HTR-8/SVneo (cell line): ENCODE measurements at places on chromosomes 3 and 15.

DNA sequence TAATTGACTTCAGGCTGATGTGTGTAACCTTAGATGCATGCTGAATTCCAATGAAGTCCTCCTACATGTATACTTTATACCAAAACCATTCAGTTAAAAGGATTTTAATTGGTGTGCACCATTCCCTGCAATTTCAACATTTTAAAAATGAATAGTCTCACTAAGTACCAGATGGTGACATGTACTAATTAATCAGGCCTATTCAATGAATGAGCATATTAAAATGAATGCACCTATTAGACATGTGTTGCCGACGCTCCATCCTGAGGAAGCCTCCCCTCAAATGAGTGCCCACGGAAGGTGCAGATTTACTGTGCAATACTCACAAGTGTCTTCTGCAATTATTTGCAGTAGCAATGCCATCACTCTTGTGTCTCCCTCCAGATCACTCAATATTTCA, 124.7 kb upstream of the TSPAN3 start:
- no peak for DNase-seq

- DNase-seq, result no peak
These were observed 60.8 kb downstream of the GREM1 start for GRCh38 chr15:32778391-32779176.

DNA sequence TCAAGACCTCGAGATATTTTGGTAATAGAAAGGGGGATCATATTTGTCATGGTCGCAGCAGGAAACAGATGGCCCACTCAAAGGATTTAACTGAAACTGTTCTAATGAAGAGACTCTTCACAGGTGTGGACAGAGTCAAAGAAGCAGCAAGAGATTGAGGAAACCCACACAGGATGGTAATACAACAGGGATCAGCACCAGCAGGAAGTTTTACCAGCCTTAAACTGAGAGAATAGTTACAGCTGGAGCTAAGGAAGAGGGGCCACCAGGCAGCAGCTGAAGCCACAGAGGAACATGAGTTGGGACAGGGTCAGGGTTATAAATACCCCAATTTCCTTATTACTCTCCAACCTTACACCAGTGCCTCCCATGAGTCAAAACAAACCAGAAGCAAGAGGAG, 131.8 kb upstream of the UBE2E2 start:
- DNase-seq, result no peak

DNA sequence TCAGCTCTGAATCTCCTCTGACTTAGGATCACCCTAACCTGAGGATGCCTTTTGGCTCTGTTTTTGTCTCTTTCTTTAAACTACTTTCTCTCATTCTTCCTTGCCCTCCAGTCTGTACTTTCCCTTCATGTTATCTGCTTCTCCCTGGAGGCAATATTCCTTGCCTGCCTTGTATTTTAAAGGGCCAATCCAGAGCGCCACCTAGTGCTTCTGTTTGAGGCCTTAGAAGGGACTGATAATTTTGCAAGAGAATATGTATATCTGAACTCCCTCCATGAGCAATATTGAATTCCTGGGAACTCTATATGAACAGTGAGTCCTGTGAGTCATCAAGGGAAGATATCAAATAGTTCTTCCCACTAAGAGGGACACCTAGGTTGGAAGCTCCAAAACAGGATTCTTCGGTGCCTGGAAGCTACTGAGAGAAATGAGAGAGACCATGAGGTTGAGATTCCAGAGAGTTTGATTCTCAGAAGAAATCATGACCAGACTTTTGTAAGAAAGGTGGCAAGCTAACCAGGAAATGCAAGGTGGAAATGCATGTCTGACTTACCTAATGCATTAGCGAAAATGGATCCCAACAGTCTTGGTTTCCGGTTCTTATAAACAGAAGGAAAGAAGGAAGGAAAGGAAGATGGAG, 203.8 kb upstream of the CD96 start:
- DNase-seq, result peak; percentile 47

GRCh38 chr3:24764236-24764915, 269.7 kb upstream of the THRB start:
- no peak for DNase-seq

DNA sequence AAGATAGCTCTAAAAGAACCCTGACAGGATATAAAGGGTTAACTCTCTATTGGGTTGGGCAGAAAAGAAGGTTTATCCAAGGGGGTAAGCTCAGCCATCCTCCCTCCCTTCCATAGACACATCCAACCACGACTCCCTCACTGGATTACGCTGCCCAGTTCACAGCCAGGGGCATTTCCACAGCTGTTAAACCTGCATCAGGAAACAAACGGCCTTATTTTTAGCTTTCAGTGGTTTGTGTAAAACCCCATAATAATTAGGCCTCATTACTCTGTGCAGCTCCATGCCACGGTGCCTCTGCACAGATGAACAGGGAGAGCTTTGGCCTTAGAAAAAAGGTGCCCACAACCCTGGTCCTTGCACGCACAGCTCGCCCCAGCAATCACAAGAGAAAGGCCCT, 110.6 kb downstream of the GABRB3 start:
- no peak for DNase-seq

DNA sequence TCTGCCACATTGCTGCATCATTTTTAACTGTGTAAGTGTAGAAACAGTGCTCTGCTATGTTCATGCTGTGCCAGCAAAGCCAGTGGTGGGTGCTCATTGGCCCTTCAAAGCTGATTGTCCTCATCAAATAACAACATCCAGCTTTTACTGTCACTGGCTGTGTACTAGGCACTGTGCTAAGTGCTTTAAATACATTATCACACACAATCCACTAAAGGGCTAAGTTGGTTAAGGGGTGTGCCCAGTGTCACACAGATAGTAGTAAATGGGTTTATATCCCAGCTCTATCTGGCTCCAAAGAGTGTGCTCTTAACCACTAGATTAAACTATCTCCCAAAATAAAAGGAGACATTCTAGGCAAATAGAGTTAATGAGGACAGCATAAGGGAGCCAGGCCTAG, 7.7 kb downstream of the TUBGCP4 start:
- no peak for DNase-seq

GRCh38 chr3:81666502-81667121, 94.8 kb downstream of the GBE1 start:
- DNase-seq, result peak; percentile 14

DNA sequence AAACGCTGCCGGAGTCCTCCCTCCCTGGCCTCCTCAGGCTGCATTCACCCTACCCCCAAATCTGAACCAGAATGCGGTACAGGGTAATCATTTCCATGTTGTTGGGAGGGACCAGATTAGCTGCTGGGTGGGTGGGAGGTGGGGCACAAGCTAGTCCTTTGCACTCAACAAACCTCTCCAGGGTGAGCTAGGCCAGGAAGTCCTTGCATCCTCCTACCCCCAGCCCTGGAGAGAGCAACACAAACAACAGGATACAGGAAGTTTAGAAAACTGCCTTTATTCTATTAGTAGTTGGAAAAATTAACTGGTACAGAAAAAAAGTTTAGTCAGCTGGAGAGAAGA, 702 bp upstream of the GPX1 start:
- no peak for DNase-seq

GRCh38 chr3:37392957-37393356, 218.6 kb upstream of the LRRFIP2 start:
- DNase-seq, result no peak

DNA sequence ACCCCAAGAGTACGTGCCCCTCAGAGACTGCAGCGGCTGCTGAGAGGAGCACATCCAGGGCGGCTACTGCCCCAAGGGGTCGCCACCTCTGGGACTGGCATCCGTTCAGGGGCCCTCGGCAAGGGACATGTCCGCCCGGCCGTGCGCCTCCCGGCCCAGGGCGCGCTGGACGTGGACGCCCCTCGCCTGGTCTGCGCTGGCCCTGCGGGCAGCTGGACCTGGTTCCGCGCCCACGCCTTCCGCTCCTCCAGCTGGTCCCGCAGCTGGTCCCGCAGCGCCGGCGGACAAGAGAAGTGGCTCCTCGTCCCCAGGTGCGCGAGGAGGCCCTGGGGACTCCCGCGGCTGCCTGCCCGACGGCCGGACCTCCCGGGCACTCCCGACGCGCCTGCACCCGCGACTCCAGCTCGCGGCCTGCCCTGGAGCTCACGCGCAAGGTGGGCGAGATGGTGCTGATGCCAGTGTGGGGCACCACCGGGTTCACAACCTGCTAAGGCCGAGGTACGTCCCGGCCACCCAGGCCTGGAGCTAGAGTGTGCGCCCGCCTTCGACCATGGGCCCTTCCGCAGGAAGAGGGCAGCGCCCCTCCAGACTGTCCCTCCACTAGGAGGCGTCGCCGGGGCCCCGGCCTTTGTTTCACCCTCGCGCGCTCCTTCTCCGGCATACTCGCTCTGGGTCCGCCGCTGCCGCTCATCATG, 14.4 kb upstream of the GP9 start:
- DNase-seq, result no peak

- DNase-seq, result peak; percentile 42
These were observed 62.5 kb downstream of the CBLB start for GRCh38 chr3:105806359-105806758.

- no peak for DNase-seq
These were observed 41.5 kb downstream of the CSNK1G1 start for GRCh38 chr15:64314456-64314855.

GRCh38 chr3:50665081-50665840, 9.5 kb upstream of the DOCK3 start:
- no peak for DNase-seq

DNA sequence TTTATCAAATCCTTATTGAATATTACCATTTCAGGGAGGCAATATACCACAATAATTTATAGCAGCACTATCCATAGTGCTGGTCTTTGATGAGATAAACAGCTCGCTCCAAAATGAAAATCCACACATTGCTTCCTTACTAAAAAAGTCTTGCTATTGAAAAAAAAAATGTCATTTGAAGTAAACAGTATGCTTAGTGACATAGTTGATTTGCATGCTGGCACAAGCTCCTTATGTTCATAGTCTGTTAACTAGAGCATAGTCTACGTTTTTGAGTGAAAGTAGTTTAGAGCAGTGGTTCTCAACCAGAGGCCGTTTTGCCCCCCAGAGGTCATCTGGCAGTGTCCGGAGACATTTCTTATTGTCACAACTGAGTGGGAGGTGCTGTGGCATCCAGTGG, 249.4 kb upstream of the PDZRN3 start:
- no peak for DNase-seq

DNA sequence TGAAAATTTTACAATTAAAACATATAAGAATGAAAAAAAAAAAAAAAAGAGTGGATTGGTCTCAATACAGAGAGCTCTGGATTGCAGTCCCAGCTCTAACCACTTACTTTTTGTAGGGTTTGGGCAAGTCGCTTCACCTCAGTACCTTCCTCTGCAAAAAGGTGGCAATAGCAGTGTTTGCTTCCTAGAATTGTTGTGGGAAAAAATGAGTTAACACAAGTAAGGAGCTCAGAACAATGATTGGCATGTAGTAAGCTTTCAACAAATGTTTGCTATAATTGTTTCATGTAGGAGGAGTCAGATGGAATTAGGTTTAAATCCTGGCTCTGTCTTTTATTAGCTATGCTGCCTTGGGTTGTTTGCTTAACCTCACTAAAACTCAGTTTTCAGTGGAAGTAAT, 425.2 kb upstream of the TBL1XR1 start:
- DNase-seq, result no peak

DNA sequence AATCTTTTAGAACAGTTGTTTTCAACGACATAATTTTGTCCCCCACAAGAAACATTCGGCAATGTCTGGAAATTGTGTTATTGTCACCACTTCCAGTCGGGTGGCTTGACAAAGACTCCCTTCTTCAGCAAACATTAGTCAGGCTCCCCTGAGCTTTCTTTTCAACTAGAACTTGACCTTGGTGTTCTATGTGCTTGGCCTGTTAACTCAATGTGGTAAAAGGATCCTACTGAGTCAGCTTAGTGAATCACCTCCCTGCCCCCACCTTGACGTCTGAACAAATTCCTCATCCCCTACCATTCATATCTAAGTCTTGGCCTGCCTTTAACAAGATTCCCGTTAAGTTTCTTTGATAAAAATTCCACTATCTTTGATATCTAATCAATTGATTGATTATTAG, 465.0 kb upstream of the ROBO1 start:
- peak; percentile 3 for DNase-seq

GRCh38 chr15:50653156-50653743, 33.3 kb downstream of the TRPM7 start:
- no peak for DNase-seq

- DNase-seq, result no peak
These were observed 141.4 kb downstream of the AGBL1 start for GRCh38 chr15:86221119-86221518.

GRCh38 chr3:32440611-32441350, 49.1 kb downstream of the CMTM7 start:
- DNase-seq, result no peak
